Endothelial cell (in vitro differentiated cells): ENCODE measurements at places on chromosomes 16 and 17.

- no peak for DNase-seq
These were observed 17.7 kb downstream of the ADCY9 start for GRCh38 chr16:4098501-4098900.

- no peak for DNase-seq
These were observed 110.8 kb downstream of the CNTNAP4 start for GRCh38 chr16:76387994-76388393.

DNA sequence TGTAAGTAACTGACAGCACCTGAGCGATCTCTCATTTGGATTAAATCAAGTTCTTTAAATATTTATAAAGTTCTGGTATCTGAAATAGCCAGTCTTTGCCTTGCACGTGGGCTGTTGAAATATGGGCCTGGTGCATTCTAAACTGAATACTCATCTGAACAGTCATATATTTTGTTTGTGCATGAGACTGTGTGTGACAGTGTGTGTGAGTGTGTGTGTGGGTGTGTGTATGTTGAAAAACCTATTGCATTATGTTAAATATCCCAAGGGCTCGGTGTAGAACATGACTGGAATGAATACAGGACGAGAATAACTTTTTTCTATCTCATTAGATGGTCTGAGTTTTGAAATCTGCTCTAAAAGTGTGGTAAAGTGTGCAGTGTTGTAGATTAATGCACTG is 82.4 kb upstream of the TOX3 start:
- DNase-seq, result no peak

- DNase-seq, result no peak
These were observed 79.5 kb downstream of the GNAO1 start for GRCh38 chr16:56270828-56271227.

- DNase-seq, result no peak
These were observed 584 bp downstream of the TCAP start for GRCh38 chr17:39665642-39666224.

- no peak for DNase-seq
These were observed 2.6 kb upstream of the ADORA2B start for GRCh38 chr17:15942207-15942833.

DNA sequence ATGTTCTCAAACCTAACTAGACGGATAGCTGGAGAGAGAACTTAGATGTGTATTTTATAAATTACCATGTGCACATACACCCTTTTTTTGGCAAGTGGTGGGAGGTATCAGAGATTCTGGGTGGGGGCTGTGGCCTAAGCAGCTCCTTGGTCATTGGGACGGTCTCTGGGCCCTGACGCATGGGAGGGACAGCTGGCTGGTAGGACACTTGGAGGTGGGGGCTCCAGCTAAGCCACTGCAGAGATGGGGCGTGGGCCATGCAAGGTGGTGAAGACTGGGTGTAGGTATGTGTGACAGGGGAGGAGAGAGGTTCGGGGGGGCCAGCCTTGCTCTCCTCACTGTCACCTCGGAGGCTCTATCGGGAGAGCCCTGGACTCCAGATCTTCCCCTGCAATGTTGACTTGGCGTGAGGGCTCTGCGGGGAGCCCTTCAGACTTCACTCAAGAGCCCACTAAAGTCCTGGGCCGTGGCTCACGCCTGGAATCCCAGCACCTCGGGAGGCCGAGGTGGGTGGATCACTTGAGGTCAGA is 17.1 kb downstream of the C1QTNF1 start:
- DNase-seq, result no peak

GRCh38 chr16:89315791-89316581 is 98.5 kb downstream of the ZNF778 start:
- DNase-seq, result peak; percentile 28

DNA sequence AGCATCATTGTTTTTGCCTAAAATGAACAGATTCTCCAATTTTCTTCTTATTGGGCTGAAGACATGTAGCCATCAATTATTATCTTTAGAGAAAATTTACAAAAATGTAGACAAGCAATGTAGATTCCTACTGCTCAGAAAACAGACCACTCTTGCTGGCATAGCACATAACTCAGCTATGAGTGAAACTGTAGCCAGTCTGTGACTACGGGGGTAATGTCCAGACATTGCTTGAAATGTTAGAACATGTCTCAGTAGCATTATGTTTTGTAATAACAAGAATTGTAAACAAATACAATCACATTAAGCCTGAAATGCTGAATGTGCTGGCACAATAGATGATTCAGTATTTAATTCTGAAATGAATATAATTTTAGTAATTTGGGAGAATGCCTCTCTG is 265.7 kb upstream of the KCNJ16 start:
- no peak for DNase-seq

GRCh38 chr16:75250089-75250808 is 1.2 kb downstream of the BCAR1 start:
- DNase-seq, result no peak

- DNase-seq, result no peak
These were observed 7.2 kb downstream of the DLX3 start for GRCh38 chr17:49987681-49988441.

GRCh38 chr17:75856062-75856756 is 1.1 kb upstream of the WBP2 start:
- no peak for DNase-seq

GRCh38 chr16:84294531-84295142 is at the start of gene WFDC1:
Gene WFDC1, plus strand, starts transcription at chr16:84294878. Its CDS starts 94 bp downstream, at chr16:84294972.
- no peak for DNase-seq

- no peak for DNase-seq
These were observed 36.1 kb upstream of the ERCC4 start for GRCh38 chr16:13883881-13884280.

GRCh38 chr16:57233944-57234706 is 10.9 kb upstream of the ARL2BP start:
- DNase-seq, result no peak

DNA sequence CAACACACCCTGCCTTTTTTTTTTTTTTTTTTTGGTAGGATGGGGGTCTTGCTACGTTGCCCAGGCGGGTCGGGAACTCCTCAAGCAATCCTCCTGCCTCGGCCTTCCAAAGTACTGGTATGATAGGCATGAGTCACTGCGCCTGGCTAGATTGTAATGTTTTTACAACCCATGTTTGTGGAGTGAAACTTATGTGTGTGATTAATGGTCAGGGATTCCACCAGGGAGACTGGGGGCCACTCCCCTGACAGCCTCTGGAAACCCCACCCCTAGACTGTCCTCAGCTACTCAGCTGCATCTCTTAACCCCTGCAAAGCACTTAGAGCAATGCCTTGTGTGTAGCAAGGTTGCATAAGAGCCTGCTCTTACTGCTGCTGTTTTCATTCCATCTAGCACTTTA is 220.5 kb downstream of the PARN start:
- DNase-seq, result no peak

GRCh38 chr16:75304521-75305363 is 53.3 kb upstream of the BCAR1 start:
- DNase-seq, result no peak

GRCh38 chr17:77427391-77427991 is 286.7 kb downstream of the SEC14L1 start:
- no peak for DNase-seq
